ENCODE measurements at places on chromosomes 7 and 10.

- no peak for DNase-seq
These were observed 46.7 kb downstream of the CAV1 start for GRCh38 chr7:116571552-116571951.

DNA sequence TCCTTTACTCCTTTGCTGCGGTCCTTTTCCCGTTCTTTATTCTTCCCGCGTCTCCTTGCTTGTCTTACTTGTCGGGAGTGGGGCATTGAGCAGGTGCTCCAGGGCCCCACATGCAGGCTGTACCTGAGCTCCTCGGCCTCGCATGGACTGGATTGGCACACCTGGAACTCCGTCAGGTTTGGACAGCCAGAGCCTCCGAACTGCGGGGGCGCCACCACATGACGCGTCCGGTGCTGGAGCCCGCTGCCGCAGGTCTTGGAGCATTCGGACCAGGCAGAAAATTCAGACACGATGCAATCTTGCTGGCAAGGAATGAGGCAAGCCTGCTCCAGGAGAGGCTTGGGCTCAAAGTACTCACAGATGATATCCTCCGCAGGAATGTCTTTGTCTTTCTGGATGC lies 195.7 kb downstream of the THSD7A start:
- no peak for DNase-seq

DNA sequence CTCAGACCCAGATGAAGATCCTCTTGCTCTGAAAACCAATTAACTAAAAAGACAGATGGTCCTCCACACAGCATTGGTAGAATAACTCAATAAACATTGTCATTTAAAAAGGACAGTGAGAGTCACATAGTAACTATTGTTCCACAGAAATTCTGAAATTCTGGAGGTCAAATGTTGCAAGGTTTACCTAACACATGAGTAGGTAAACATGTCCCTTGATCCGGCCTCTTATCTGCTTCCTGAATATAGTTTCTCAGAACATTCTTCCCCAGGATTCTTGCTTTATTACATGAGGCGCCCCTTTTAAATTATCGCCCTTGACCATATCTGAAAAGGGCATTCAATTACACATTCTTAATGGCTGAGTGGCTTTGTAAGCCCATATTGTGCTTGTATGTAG lies 270.7 kb downstream of the SEMA3D start:
- no peak for DNase-seq

- no peak for DNase-seq
These were observed 147.4 kb downstream of the PDE1C start for GRCh38 chr7:31922848-31923247.

- no peak for DNase-seq
These were observed 10.4 kb downstream of the ABLIM1 start for GRCh38 chr10:114647545-114648138.

- DNase-seq = peak; percentile 11
These were observed 105.0 kb downstream of the PHTF2 start for GRCh38 chr7:77903597-77903996.

DNA sequence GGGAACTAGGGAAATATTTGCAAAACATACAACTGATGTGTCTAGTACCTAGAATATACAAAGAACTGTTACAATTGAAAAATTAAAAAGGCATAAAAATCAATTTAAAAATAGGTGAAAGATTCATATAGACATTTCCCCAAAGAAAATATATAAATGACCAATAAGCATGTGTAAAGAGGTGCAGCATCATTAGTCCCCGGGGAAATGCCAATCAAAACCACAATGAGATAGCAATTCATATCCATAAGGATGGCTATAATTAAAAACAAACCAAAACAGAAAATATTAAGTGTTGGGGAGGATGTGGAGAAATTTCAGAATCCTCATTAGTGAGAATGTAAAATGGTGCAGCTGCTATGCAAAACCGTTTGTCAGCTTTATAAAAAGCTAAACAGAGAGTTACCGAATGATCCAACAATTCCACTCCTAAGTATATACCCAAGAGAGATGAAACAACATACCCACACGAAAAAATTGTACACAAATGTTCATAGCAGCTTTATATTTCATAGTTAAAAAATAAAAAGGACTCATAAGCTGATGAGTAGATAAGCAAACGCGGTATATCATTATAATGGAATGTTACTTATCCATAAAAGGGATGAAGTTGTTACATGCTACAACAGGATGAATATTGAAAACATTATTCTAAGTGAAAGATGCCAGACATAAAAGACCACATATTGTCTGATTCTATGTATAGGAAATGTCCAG lies 210.1 kb upstream of the INHBA start:
- no peak for DNase-seq
